ENCODE measurements at places on chromosomes 1 and 21.

GRCh38 chr1:235122348-235122747 lies 6.3 kb downstream of the TOMM20 start:
- DNase-seq = no peak

- no peak for DNase-seq
Observed at GRCh38 chr1:104973516-104973915, 1223.8 kb downstream of the AMY1C start.

GRCh38 chr1:53174971-53175913 lies 21.4 kb upstream of the CPT2 start:
- DNase-seq = no peak

GRCh38 chr1:85363521-85363920 lies 87.1 kb upstream of the BCL10 start:
- DNase-seq = no peak

DNA sequence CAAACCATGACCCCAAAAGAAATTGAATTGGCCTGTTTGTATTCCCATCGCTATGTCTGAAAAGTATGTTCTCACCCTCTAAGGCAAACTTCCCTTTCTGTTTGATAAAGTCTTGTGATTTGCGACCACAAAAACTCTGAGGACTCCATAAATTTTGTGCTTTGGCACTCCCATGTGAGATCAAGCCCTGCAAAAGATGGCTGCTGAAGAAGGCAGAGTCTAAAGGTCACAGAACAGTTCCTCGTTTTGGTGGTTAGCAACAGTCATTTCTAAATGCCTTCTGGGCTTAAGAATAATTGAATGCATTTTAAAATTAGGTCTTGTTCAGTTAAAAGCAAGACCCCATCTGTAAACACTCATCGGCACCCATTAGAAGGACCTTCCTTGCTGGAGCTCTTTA lies 441.6 kb downstream of the OMA1 start:
- DNase-seq = no peak

- no peak for DNase-seq
Observed at GRCh38 chr1:14598498-14599182, at the start of gene KAZN. TSS of gene KAZN (plus strand) at chr1:14598685.

- DNase-seq = no peak
Observed at GRCh38 chr1:154856544-154856943, 13.5 kb downstream of the KCNN3 start.

GRCh38 chr1:172775606-172776005 lies 116.7 kb downstream of the FASLG start:
- no peak for DNase-seq

Data from hippocampal formation (tissue), 2 donors.